Fibroblast of skin of left quadriceps (primary cell): ENCODE measurements at places on chromosomes 11 and 22.

DNA sequence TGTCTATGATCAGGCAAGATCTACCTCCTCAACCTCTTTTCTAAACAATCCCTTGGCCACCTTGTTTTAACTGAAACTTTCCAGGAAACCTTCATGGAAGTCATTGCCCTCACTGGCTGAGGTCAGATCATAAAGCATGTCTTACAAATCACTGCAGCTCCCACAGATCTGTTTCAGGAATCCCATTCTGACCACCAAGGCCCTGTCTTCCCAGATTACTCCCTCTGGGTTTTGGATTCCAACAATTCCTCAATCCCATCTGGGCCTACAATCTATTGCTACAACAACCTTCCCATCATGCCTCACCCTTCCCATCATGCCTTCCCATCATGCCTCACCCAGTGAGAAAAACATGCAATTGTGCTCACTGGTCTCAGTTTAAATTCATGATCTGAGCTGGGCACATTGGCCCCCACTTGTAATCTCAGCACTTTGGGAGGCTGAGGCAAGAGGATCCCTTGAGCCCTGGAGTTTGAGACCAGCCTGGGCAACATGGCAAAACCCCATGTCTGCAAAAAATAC, 15.9 kb downstream of the ADAMTS15 start:
- peak; percentile 43 for DNase-seq

DNA sequence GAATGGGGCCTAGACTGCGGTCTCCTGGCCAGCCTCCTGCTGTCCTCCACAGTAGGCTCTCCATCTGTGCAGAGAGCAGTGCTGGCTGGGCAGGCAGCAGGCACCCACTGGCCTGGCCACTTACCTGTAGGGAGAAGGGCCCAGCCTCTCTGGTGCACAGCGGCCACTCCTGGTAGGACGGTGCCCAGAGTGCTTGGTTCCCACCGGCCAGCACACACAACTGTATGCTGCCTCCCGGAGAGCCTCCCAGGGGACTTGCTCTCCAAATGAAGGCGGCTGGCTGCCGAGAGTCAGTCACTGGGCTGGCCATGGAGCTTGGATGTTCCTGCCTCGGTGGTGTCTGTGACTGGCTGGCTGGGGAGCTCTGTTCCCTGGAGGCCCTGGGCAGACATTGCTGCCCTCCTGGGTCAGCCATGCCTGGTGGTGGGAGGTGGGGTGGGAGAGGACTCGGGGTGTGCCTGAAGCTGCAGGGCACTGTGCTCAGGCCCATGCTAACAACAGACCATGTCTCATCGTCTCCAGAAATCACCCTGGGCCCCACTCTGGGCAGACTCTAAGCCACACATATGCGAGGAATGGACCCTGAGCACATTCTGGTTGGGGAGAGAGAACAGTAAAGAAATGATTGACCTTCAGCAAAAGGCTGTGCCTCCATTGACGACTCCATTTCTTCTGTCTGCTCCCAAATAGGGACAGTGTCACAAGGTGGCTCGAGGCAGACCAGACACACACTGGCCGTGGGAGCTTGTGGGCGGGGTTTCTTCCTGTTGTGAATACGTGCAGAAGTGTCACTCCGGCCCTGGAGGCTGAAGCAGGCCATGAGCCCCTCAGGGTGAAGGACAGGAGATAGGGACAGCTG, 350.8 kb downstream of the TBC1D22A start:
- DNase-seq, result no peak

DNA sequence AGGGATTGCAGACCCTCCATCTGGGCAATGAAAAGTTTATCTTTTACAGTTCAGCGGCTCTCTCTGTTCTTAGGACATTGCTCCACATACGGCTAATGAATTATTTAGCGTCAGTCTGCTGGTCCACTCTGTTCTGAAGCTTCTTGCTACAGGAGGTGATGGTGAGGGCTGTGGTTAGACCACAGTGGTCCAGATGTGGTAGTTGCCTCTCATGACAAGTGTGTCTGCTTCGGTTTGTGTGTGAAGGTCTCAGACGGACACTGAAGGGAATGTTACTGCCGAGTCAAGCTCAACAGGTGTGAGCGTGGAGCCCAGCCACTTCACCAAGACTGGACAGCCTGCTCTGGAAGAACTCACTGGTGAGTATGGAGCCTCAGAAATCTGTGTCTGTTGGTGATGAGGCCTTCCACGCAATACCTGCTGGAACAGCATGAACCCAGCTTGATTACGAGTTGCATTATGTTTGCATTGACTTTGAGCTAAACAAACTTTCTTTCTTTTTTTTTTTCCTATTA, 220.8 kb downstream of the DBX1 start:
- no peak for DNase-seq

- no peak for DNase-seq
These were observed 63.4 kb downstream of the GALNT18 start for GRCh38 chr11:11558396-11558795.

- no peak for DNase-seq
These were observed 72.1 kb upstream of the BMAL1 start for GRCh38 chr11:13205486-13205885.
